PC-3 (cell line): ENCODE measurements at places on chromosomes 12 and 14. TPM values are rescaled to one million over a fixed set of nuclear protein-coding genes. Genes with fewer than 3 reads are reported as not detected.
A peak's percentile ranks its signal among the peaks of the same experiment; 100 is the strongest.

KLRC1 gene
- total RNA-seq, result not detected in 2 replicates

DNA sequence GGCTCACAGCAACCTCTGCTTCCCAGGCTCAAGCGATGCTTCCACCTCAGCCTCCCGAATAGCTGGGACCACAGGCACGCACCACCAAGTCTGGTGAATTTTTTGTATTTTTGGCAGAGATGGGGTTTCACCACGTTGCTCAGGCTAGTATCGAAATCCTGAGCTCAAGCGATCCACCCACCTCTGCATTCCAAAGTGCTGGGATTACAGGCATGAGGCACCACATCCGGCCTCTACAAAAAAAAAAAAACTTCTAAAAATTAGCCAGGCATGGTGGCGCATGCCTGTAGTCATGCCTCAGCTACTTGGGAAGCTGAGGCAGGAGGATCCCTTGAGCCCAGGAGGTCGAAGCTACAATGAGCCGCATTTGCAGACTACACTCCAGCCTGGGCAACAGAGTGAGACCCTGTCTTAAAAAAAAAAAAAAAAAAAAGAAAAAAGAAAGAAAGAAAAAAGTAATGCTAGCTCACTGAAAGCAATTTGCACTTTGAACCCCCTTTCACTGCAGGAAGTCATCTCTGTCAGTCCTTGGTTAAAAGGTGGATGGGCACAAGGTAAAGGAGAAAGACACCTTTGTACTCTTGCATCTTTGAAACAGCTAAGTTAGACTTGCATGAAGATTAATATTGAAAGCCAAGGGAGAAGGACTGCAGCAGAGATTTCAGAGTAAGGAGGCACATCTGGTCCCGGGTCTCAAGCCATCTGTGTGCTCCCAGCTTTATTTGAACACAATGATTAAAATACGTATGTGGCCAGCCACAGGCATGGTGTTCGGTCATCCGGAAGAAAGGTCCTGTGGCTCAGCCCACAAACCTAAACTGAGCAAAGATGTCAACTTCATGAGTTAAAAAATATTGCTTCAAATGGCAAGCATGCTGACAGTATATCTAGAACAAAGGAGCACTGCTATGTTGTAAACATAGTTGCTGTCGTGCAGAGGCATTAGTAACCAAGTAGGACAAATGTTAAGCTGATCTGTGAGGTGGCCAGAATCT is 103.8 kb upstream of the HMGA2 start:
- no peaks in the 10 kb centered on the region for H3K36me3 ChIP-seq
- H3K27me3 ChIP-seq, result no peaks in the 10 kb centered on the region
- no peak for DNase-seq
- no peaks in the 10 kb centered on the region for H3K4me1 ChIP-seq
- H3K4me3 ChIP-seq, result no peak overlapping the region

PSEN1 gene
- 41.4 and 43.0 TPM in 2 replicates for total RNA-seq

CACNA2D4 gene
- total RNA-seq, result not detected in 2 replicates

GRCh38 chr12:1993341-1993740 is 10.9 kb downstream of the DCP1B start:
- 0 out of 2 replicates have a peak, but pooled peaks cover 3% of the 10 kb centered on the region for H3K36me3 ChIP-seq
- H3K4me3 ChIP-seq, result no peak overlapping the region
- H3K27me3 ChIP-seq, result no peaks in the 10 kb centered on the region
- H3K27ac ChIP-seq, result peak overlapping the region; percentile 87
- peak; percentile 86 for DNase-seq
- peaks cover 20% of the 10 kb centered on the region for H3K4me1 ChIP-seq

- peaks cover 11% of the 10 kb centered on the region for H3K4me1 ChIP-seq
- H3K4me3 ChIP-seq, result peak overlapping the region; percentile 100; the same call in 1 of the 2 replicates
- no peak overlapping the region for H3K27ac ChIP-seq
Measured at GRCh38 chr14:75174066-75174465, 2.3 kb downstream of the TMED10 start.

B3GNT4 gene
- 4.0 and 4.8 TPM in 2 replicates for total RNA-seq

DNAH10 gene
- 0.15 and 0.17 TPM in 2 replicates for total RNA-seq

DNA sequence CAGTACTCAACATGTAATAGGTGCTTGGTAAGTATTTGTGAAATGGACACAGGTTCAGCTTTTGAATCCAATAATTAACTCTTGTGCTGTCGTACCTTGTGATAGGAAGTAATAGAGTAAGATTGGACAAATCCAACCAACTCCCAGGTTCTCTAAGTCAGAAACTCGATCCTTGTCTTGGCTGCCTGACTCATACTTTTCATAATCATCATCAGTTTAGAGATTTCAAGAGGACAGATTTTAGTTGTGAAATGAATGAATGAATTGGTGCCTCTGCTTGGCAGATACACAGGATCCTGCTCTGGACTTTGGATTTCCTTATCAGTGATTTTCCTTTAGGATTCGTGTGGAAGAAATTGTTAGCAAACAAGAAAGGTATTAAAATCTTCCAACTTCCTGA is 1145.2 kb downstream of the AACS start:
- no peak overlapping the region for H3K4me3 ChIP-seq
- H3K4me1 ChIP-seq, result no peaks in the 10 kb centered on the region

SYCP3 gene
- not detected in 2 replicates for total RNA-seq

DNA sequence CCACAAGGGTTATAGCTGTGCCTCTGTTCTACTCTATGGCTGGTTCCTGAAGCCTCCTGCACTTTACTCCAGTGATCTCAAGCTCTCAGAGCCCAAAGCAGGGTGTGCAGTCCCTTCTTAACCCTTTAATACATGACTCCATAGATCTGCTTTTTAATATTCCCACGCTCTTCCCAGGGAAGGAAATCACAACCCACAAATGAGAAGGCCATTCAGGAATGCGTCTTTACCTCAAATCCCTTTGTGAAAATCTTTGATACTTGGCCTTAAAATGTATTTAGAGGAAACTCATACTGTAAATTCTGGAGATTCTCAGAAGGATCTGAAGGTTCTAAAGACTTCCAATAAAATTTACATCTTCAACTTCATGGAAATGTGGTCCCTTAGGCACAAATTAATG is 17.0 kb downstream of the NID2 start:
- H3K36me3 ChIP-seq, result no peaks in the 10 kb centered on the region
- peaks cover 18% of the 10 kb centered on the region for H3K4me1 ChIP-seq
- H3K27me3 ChIP-seq, result no peaks in the 10 kb centered on the region
- H3K27ac ChIP-seq, result no peak overlapping the region
- no peak for DNase-seq
- H3K4me3 ChIP-seq, result no peak overlapping the region

DIP2B gene
- total RNA-seq, result 36.3 and 39.6 TPM in 2 replicates

DNA sequence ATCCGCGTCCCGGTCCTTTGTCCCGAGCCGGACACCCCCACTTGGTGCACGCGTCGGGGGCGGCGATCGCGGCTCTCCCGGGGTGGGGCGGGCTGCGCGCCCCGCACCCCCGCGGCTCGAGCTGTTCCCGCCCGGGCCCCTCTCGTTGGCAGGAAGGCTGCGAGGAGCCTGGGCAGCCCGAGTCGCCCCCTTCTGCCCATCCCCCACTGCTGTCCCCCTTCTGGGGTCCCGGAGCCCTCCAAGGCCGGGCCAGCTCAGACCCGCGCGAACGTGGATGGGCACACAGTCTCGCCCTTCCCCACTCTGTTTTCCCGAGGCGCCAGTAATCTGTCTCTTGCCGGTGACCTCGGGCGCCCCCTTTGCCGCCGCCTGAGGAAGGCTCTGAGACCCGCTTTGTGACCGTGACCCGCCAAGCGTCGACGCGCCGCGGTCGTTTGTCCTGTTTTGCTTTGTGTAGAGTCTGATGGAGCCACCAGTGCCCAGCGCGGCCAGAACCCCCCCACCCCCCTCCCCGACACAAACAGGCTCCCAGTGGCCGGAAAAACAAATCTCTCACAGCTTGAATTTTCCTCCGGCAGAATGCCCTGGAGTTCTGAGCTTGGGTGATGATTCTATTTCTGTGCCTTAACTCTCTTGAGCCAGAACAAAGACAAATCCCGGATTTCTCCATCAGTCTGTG is 610 bp downstream of the C14orf132 start:
- DNase-seq, result no peak
- peaks cover 69% of the 10 kb centered on the region for H3K27me3 ChIP-seq
- H3K4me1 ChIP-seq, result no peaks in the 10 kb centered on the region
- no peak overlapping the region for H3K4me3 ChIP-seq
- H3K27ac ChIP-seq, result no peak overlapping the region

GRCh38 chr12:55829967-55830600 is 697 bp upstream of the DNAJC14 start:
- peak overlapping the region; percentile 66 for H3K27ac ChIP-seq
- H3K27me3 ChIP-seq, result no peaks in the 10 kb centered on the region
- peak overlapping the region; percentile 83 for H3K4me3 ChIP-seq
- H3K4me1 ChIP-seq, result peaks cover 24% of the 10 kb centered on the region
- peak; percentile 24 for DNase-seq

GRCh38 chr14:96095581-96096476 is 56.7 kb downstream of the C14orf132 start:
- H3K36me3 ChIP-seq, result no peaks in the 10 kb centered on the region
- peaks cover 32% of the 10 kb centered on the region for H3K4me1 ChIP-seq
- 0 out of 2 replicates have a peak, but pooled peaks cover 6% of the 10 kb centered on the region for H3K27me3 ChIP-seq
- H3K4me3 ChIP-seq, result no peak overlapping the region
- DNase-seq, result peak; percentile 78

GRCh38 chr12:68481181-68481941 is 129.3 kb upstream of the RAP1B start:
- no peak overlapping the region for H3K4me3 ChIP-seq
- DNase-seq, result no peak
- H3K27me3 ChIP-seq, result no peaks in the 10 kb centered on the region
- H3K36me3 ChIP-seq, result no peaks in the 10 kb centered on the region

C12orf50 gene
- not detected in 2 replicates for total RNA-seq

- DNase-seq, result no peak
- no peak overlapping the region for H3K4me3 ChIP-seq
- no peaks in the 10 kb centered on the region for H3K4me1 ChIP-seq
- 0 out of 2 replicates have a peak, but pooled peaks cover 5% of the 10 kb centered on the region for H3K27me3 ChIP-seq
- H3K36me3 ChIP-seq, result no peaks in the 10 kb centered on the region
Measured at GRCh38 chr14:32984241-32984930, 45.7 kb downstream of the NPAS3 start.

- H3K4me3 ChIP-seq, result no peak overlapping the region
- H3K36me3 ChIP-seq, result no peaks in the 10 kb centered on the region
- DNase-seq, result no peak
- peaks cover 4% of the 10 kb centered on the region; the same call in 1 of the 2 replicates for H3K4me1 ChIP-seq
Measured at GRCh38 chr14:95300002-95300696, 19.6 kb downstream of the CLMN start.

- no peaks in the 10 kb centered on the region for H3K27me3 ChIP-seq
- DNase-seq, result no peak
- H3K27ac ChIP-seq, result no peak overlapping the region
Measured at GRCh38 chr14:25896777-25897176, 701.1 kb downstream of the NOVA1 start.

RIN3 gene
- total RNA-seq, result 4.8 and 6.2 TPM in 2 replicates

DNA sequence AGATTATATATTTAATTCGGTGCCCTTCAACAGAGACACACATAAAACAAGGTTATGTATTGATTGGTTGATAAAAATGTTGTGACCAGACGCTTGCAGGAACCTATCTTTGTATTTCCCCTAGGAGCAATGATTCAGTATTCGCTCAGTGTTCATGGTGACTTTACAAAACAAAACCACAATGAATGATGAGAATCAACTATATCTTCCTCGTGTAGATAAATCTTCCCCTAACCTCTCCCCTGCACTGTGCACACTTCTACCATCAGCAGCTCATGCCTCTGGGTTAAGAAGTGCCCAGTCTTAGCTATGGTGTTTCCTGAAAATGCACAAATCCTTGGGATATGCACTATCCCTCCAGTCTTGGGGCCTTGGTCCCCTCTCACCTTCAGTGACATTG is 16.3 kb downstream of the RIN3 start:
- no peak overlapping the region for H3K27ac ChIP-seq
- H3K4me1 ChIP-seq, result no peaks in the 10 kb centered on the region
- DNase-seq, result peak; percentile 18
- no peak overlapping the region for H3K4me3 ChIP-seq

SERPINA9 gene
- total RNA-seq, result not detected in 2 replicates

ABCC9 gene
- 0.23 and 0.33 TPM in 2 replicates for total RNA-seq

DNA sequence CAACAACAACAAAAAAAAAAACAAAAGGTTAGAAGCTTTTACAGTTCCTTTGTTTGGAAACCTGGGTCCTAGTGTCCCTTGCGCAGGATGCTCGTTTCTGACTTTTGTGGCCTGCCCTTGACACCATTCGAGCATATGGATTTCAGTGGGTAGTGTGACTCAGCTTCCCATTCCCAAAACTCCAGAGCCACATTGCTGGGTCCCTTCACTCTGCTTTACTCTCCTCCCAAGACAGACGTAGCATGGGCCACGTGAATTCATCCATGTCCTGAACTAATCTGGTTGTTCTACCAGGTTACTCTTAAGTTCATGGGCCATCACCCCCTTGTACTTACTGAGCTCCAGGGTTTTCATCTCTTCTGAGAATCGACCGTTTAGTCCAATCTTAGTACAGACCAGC is 68.0 kb upstream of the MAX start:
- peak overlapping the region; percentile 65 for H3K4me3 ChIP-seq
- H3K4me1 ChIP-seq, result peaks cover 18% of the 10 kb centered on the region
- no peaks in the 10 kb centered on the region for H3K36me3 ChIP-seq
- DNase-seq, result no peak
- H3K27ac ChIP-seq, result peak overlapping the region; percentile 56
- no peaks in the 10 kb centered on the region for H3K27me3 ChIP-seq

SMCO2 gene
- 0.69 and 1.7 TPM in 2 replicates for total RNA-seq

NTS gene
- not detected in 2 replicates for total RNA-seq

IGF1 gene
- total RNA-seq, result not detected in 2 replicates
